ENCODE measurements at places on chromosomes 7 and 10.

GRCh38 chr10:71754562-71754961 lies 18.8 kb downstream of the VSIR start:
- DNase-seq = no peak

DNA sequence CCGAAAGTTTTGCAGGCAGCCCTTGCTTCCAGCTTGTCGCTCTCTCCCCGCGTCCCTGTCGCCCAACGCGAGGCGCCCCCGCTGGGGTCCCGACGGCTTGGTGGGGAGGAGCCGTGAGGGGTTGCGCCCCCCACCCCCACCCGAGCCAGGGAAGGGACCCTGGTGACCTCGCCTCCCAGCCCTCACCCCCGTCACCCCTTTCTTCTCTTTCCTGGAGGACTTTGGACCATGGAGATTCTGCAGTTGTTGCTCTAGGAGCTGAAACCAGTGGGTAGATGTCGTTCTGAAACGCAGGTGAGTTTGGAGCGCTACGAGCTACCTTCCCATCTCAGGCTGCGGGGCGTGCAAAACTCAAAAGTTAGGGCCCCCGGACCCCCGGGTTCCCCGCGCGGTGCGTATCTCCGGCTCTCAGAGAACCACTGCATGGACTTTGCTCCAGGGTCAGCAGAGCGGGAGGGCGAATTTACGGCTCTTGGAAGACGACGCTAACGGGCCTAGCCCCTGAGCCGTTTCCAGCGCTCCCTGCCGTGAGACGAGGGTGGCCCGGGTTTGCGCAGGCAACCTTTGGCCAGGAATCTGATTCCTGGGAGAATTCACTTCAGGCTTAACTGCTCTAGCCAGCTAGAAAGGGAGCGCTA lies 684 bp upstream of the ATXN7L1 start:
- DNase-seq = no peak

GRCh38 chr7:158276414-158277218 lies 311.0 kb downstream of the PTPRN2 start:
- no peak for DNase-seq

DNA sequence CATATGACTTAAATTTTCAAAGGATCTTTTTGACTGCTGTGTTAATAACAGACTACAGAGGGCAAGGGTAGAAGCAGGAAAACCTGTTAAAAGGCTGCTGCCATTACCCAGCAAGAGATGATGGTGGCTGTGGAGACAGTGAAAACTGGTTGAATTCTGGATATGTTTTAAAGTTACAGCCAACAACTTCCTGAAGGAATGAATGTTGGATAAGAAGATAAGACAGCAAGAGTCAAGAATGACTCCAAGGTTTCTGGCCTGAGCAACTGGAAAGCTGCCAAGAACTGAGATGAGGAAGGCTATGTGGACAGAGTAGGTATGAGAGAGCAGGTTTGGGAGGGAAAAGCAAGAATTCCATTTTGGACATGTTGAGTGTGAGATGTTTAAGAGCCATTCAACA lies 19.1 kb downstream of the CNOT4 start:
- DNase-seq = no peak

GRCh38 chr7:388023-388960 lies 98.3 kb downstream of the FOXL3 start:
- no peak for DNase-seq

DNA sequence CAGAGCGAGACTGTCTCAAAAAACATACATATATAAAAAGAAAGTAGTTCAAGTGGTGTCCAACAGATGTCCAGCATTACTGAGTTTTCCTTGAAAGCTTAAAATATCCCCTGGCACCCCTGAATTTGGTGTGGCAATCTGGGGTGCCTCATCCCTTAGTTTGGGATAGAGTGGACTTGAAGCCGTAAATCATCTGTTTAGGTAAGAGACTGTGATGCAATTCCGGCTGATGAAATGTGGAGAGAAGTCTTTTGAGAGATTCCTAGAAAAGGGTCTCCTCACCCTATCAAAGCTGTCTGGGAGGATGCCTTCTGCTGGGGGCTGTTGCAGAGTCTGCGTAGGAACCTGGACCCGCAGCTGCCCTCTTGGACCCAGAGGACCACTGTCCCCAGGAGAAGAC lies 408.0 kb downstream of the RPS24 start:
- DNase-seq = no peak

All from stimulated activated CD8-positive, alpha-beta memory T cell treated with anti-CD3 and anti-CD28 coated beads, Interleukin-2, amount 100 ng/mL, for 1 hour (primary cell).